Body of pancreas (tissue), 4 donors: ENCODE measurements at places on chromosomes 5 and 9. TPM values are rescaled to one million over a fixed set of nuclear protein-coding genes. Genes with fewer than 3 reads are reported as not detected.

GRCh38 chr5:166342402-166342801, 1949.0 kb upstream of the WWC1 start:
- H3K27me3 ChIP-seq = no peaks in the 10 kb centered on the region
- H3K4me3 ChIP-seq = no peak overlapping the region
- no peak for DNase-seq
- H3K4me1 ChIP-seq = no peaks in the 10 kb centered on the region
- H3K27ac ChIP-seq = no peak overlapping the region

- H3K4me1 ChIP-seq = no peaks in the 10 kb centered on the region
- no peak for DNase-seq
- H3K36me3 ChIP-seq = no peaks in the 10 kb centered on the region
- no peak overlapping the region for H3K4me3 ChIP-seq
- H3K27ac ChIP-seq = no peak overlapping the region
Observed at GRCh38 chr9:130478152-130478551, 33.4 kb downstream of the ASS1 start.

- H3K4me1 ChIP-seq = no peaks in the 10 kb centered on the region
- H3K27me3 ChIP-seq = no peaks in the 10 kb centered on the region
- no peak overlapping the region for H3K27ac ChIP-seq
- no peak overlapping the region for H3K4me3 ChIP-seq
- H3K36me3 ChIP-seq = no peaks in the 10 kb centered on the region
- no peak for DNase-seq
Observed at GRCh38 chr9:131769361-131769760, 29.5 kb upstream of the RAPGEF1 start.

GRCh38 chr5:168693297-168693696, 114.1 kb upstream of the PANK3 start:
- no peaks in the 10 kb centered on the region for H3K27me3 ChIP-seq
- no peak overlapping the region for H3K4me3 ChIP-seq
- no peak for DNase-seq
- no peaks in the 10 kb centered on the region for H3K36me3 ChIP-seq
- no peak overlapping the region for H3K27ac ChIP-seq

DNA sequence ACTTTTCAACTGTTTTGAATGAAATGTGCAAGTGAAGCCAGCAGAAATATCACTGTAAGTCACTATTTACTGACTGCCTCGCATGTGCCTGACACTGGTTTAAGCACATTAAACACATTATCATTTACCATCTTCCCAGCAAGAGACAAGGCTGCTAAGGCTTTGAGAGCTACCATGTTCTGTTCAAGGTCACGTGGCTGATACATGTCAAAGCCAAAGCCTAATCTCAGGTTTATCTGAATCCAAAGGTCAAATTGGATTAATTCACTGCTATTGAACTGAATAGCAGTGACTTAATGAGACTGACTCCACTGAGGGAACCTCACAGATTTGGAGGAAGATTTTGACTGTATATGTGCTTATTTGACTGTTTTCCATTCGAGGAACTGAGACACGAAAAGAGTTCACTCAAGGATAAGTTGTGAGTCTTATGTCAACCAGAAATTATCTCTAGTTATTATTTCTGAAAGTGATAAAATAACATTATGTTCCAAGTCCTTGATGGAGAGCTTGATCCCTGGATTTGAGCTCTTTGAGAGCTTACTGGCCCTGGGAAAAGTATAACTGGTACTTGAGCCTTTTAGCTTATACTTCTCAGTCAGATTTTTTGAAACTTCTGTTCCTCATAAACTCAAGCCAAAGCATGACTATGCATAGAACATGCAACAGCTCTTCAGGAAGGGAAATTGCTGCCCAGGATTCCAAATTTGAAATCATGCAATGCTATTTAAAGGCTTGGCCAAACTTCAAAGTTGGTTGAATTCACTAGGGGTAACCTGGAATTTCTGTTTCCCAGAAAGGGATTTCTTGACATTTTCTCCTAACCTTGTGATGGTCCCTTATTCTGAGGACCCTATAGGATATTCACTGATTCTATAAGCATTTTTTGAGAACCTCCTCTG, 23.4 kb upstream of the ARHGAP26 start:
- H3K4me3 ChIP-seq = no peak overlapping the region
- no peaks in the 10 kb centered on the region for H3K27me3 ChIP-seq
- DNase-seq = no peak
- H3K27ac ChIP-seq = no peak overlapping the region
- H3K36me3 ChIP-seq = no peaks in the 10 kb centered on the region

- no peak for DNase-seq
- H3K4me3 ChIP-seq = no peak overlapping the region
- no peaks in the 10 kb centered on the region for H3K27me3 ChIP-seq
- H3K27ac ChIP-seq = no peak overlapping the region
Observed at GRCh38 chr9:89712283-89712682, 107.5 kb downstream of the GADD45G start.

DNA sequence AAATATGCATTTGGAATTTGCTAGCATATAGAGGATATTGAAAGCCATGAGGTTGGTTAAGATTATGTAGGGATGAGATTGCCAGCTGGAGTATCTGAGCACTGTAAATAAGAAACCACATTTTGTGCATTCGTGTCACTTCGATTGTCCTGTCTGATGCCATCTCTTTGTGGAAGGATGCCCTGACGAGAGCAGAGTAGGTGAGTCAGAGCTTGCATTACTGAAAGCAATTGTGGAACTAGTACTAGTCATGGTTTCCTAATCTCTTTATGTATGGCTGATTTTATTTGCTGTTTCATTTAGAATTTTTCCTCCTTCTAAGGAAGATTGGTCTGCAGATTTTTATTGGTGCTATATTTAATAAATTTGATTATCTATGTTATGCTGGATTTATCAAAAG, 14.5 kb upstream of the TAS2R1 start:
- no peak for DNase-seq
- H3K36me3 ChIP-seq = no peaks in the 10 kb centered on the region
- H3K27me3 ChIP-seq = no peaks in the 10 kb centered on the region
- H3K4me3 ChIP-seq = no peak overlapping the region

DNA sequence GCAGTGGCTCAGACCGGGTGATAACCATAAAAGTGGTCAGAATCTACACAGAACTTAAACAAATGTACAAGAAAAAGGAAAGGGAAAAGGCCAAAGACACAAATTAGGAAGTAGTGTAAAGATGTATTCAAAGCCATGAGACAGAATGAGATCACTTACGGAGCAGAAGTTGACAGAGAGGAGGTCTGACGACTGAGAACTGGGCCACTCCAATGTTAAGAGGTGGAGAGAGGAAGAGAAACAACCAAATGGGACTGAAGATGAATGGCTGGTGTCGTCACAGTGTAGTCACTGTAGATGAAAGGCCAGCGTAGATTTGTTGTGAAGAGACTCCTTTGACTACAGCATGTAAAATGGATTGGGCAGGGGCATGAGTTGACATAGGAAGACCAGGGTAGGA, 114.4 kb downstream of the DROSHA start:
- peaks cover 17% of the 10 kb centered on the region for H3K36me3 ChIP-seq
- no peaks in the 10 kb centered on the region for H3K27me3 ChIP-seq
- no peak overlapping the region for H3K27ac ChIP-seq
- H3K4me3 ChIP-seq = no peak overlapping the region

- no peak overlapping the region for H3K27ac ChIP-seq
- no peaks in the 10 kb centered on the region for H3K36me3 ChIP-seq
- H3K4me3 ChIP-seq = no peak overlapping the region
- DNase-seq = no peak
- H3K4me1 ChIP-seq = peaks cover 23% of the 10 kb centered on the region
- no peaks in the 10 kb centered on the region for H3K27me3 ChIP-seq
Observed at GRCh38 chr5:33608344-33609041, 167.7 kb downstream of the TARS1 start.

- no peak overlapping the region for H3K4me3 ChIP-seq
- peak overlapping the region; percentile 33 for H3K27ac ChIP-seq
- no peak for DNase-seq
- no peaks in the 10 kb centered on the region for H3K36me3 ChIP-seq
- peaks cover 22% of the 10 kb centered on the region for H3K4me1 ChIP-seq
- H3K27me3 ChIP-seq = no peaks in the 10 kb centered on the region
Observed at GRCh38 chr9:106868565-106868964, 5.6 kb downstream of the ZNF462 start.

GRCh38 chr9:112084907-112085306, 90.2 kb downstream of the SUSD1 start:
- DNase-seq = no peak
- no peaks in the 10 kb centered on the region for H3K27me3 ChIP-seq
- no peak overlapping the region for H3K4me3 ChIP-seq
- H3K36me3 ChIP-seq = no peaks in the 10 kb centered on the region

DNA sequence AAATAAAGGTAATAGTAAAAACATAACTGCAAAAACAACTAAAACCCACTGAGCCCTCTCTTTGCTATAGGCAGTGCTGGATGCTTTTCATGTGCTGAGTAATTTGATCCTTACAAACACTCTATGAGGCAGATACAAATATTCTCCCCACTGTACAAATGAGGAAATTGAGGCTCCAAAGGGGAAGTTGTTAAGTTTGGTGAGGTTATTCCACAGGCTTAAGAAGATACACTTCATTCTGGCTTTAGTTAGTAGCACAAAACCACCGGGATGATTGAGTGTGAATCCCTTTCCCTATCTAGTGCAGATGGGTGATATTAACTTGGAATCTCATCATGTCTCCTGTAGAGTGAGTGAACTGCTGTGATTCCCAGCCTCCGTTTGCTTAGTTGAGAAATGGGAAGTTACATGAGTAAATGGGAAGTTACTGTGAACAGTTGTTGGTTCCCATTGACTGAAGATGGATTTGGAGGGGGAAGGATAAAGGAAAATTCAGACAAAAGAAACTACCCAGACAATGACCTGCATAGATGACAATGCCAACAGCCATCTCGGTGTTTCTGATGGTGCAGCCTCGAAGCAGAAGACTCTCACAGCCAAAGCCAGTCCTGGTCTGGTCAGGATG, 208.3 kb downstream of the ATP10B start:
- no peak for DNase-seq
- H3K4me3 ChIP-seq = no peak overlapping the region
- H3K27me3 ChIP-seq = no peaks in the 10 kb centered on the region
- H3K36me3 ChIP-seq = no peaks in the 10 kb centered on the region
- H3K4me1 ChIP-seq = peaks cover 5% of the 10 kb centered on the region
- H3K27ac ChIP-seq = no peak overlapping the region

GRCh38 chr5:60718166-60718892, 18.4 kb upstream of the DEPDC1B start:
- no peak for DNase-seq
- no peak overlapping the region for H3K27ac ChIP-seq
- H3K36me3 ChIP-seq = no peaks in the 10 kb centered on the region
- H3K27me3 ChIP-seq = no peaks in the 10 kb centered on the region
- no peaks in the 10 kb centered on the region for H3K4me1 ChIP-seq

DNA sequence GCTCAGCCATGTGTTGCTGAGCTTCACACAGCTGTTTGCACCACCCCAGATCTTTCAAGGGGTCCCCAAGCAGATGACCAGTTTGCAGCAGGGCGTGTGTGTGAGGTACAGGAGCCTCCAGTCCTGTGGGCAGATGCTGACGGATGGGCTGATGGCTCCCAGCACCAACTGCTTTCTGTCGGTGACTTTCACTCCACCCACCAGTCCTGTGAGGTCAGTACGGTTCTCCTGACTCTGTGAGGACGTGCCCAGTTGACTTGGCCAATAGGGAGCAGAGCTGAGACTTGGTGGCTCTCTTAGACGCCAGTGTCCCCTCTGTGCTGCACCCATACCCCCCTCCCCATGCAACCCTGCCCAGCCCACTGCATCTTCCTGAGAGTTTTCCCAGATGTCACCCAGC, 19.7 kb downstream of the COL5A1 start:
- H3K4me1 ChIP-seq = no peaks in the 10 kb centered on the region
- H3K27me3 ChIP-seq = peaks cover 4% of the 10 kb centered on the region
- no peak overlapping the region for H3K27ac ChIP-seq
- DNase-seq = no peak

GRCh38 chr5:116472274-116472673, 102.3 kb downstream of the SEMA6A start:
- H3K27ac ChIP-seq = no peak overlapping the region
- H3K4me3 ChIP-seq = no peak overlapping the region
- H3K36me3 ChIP-seq = peaks cover 3% of the 10 kb centered on the region
- H3K4me1 ChIP-seq = no peaks in the 10 kb centered on the region

DNA sequence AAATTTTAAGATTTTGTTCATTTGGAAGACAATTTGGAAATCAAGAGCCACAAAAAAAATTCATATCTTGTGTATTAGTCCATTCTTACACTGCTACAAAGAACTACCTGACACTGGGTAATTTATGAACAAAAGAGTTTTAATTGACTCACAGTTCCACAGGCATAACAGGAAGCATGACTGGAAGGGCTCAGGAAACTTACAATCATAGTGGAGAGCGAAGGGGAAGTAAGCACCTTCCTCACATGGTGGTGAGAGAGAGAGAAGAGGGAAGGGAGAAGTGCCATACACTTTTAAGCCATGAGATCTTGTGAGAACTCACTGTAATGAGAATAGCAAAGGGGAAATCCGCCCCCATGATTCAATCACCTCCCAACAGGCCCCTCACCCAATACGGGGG, 274.4 kb downstream of the KCNN2 start:
- no peaks in the 10 kb centered on the region for H3K4me1 ChIP-seq
- no peak overlapping the region for H3K4me3 ChIP-seq
- no peaks in the 10 kb centered on the region for H3K36me3 ChIP-seq
- H3K27ac ChIP-seq = no peak overlapping the region
- H3K27me3 ChIP-seq = no peaks in the 10 kb centered on the region

GRCh38 chr9:71183251-71183650, 61.8 kb upstream of the TRPM3 start:
- no peak overlapping the region for H3K4me3 ChIP-seq
- H3K27me3 ChIP-seq = no peaks in the 10 kb centered on the region
- no peak for DNase-seq
- H3K27ac ChIP-seq = no peak overlapping the region

DNA sequence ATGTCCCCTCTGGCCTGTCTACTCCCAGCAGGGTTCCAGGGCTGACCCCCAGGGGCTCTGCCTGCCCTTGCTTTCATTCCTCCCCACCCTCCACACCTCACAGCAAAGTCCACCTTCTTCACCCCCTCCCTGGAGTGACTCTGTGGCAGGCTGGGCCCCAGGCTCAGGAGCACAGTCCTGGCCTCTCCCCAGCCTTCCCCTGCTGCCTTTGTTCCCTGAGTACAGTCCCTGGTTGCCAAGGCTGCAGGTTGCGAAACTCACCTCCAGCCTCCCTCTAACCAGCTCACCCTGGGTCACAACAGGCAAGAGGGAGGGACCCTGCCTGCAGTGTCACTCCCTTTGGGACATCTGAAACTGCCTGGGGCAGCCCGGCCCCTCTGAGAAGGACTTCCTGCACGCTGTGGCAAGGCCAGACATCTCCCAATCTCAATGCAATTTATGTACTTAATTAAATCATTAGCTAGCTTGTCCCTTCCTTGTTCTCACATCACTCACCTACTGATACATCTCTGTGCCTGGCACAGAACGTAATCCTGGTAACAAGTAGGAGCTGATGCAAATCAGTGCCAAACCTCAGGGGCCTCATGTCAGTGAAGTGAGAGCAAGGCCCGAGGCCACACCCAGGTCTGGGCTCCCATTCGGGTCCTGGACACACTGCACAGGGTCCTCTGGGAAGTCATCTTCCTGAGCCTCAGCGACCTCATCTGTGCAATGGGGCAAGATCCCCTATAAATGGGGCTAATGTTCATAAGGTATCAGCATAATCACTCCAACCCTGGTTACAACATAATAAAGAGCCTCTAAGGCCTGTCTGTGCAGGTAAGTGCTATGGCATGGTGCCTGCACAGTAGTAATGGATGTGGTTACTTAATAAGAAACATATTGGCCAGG, 27.3 kb upstream of the TRIM14 start:
- H3K27ac ChIP-seq = peak overlapping the region; percentile 66
- H3K27me3 ChIP-seq = no peaks in the 10 kb centered on the region
- H3K4me3 ChIP-seq = no peak overlapping the region
- H3K36me3 ChIP-seq = no peaks in the 10 kb centered on the region
- H3K4me1 ChIP-seq = peaks cover 14% of the 10 kb centered on the region

Gene MARCOL
- not detected for total RNA-seq

Gene EFNA5
- 1.3 TPM for total RNA-seq

Gene SPINK1
- 5,969 TPM for total RNA-seq

Gene LRRC19
- total RNA-seq = not detected

Gene SURF4
- 109 TPM for total RNA-seq

Gene BARHL1
- not detected for total RNA-seq
